ENCODE measurements at places on chromosomes 16 and 17.

DNA sequence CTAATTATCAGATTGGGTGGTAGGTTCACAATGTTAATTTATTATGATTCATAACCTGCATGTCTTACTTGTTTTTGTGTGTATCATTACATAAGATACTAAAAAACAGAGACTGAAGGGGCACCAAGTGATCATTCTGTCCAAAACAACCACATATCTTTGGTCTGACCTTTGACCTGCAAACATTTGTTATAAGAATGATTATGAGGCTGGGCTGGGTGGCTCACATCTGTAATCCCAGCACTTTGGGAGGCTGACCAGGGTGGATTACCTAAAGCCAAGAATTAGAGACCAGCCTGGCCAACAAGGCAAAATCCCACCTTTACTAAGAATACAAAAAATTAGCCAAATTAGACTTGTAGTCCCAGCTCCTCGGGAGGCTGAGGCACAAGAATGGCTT is 116.4 kb downstream of the SPAG9 start:
- no peak for DNase-seq

DNA sequence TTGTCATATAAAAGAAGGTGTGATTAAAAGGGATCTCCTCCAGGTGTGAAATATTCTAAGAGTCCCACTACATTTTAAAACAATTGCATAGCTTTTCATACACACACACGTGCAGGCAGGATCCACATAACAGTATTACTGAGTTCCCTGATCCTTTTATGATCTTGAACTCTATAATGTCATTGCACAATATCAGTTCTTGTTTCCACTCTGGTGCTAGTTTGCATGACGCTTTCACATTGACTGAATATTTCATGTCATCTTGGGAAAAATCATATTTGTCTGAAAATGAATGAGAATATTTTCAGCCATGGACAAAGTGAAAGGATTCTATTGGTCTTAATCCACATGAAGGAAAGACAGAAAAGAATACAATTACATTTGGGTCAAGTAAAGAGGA is 703.8 kb downstream of the CDH8 start:
- no peak for DNase-seq

DNA sequence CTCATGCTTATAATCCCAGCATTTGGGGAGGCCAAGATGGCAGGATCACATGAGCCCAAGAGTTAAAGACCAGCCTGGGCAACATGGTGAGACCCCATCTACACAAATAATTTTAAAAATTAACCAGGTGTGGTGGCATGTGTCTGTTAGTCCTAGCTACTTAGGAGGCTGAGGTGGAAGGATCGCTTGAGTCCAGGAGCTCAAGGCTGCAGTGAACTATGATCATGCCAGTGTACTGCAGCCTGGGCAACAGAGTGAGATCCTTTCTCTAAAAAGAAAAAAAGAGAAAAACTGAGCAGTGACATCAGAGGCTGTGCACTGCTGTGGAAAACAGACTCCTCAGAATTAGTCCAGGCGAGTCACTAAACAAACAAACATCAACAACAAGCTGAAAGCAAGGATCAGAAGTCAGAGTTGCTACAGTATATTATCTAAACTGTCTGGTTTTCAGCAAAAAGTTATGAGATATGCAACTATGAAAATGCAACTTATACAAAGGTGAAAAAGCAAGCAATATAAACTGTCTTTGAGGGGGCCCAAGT is 39.3 kb downstream of the CBFB start:
- no peak for DNase-seq

- no peak for DNase-seq
Measured at GRCh38 chr17:80152081-80152702, 5.3 kb upstream of the EIF4A3 start.

GRCh38 chr16:19344224-19344801 is 58.8 kb downstream of the CLEC19A start:
- DNase-seq, result no peak

DNA sequence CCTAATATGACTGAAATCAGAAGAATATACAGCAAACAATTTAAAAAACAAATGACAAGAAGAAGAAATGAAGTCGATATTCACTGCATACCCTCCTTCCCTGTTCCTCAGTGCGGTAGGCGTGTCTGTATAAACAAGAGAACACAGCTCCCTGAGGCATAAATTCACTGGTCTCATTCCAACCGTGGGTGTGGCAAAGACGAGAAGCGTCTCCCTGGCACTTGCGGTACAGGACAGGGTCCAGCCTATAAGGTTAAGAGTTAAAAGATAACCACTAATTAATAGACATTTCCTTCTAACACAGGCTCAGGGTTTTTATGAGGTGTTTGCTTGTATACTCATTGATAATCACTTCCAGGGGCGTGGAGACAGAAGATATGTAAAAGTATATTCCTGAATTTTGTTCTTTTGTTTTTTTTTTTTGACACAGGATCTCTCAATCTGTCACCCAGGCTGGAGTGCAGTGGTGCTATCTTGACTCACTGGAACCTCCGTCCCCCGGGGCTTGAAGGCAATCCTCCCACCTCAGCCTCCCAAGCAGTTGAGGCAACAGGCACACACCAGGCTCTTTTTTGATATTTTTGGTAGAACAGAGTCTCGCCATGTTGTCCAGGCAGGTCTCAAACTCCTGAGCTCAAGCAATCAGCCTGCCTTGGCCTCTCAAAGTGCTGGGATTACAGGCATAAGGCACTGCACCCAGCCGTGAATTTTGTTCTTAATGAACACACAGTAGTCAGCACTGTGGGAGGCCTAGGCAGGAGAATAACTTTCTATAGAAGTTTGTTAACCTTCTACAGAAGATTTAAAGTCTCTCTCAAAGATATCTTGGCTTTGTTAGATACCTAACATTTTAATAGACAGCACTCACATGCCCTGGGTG is 59.1 kb upstream of the CLEC18B start:
- DNase-seq, result no peak

- DNase-seq, result no peak
Measured at GRCh38 chr17:76532072-76532651, 5.3 kb downstream of the CYGB start.

GRCh38 chr17:1724869-1725641 is 551 bp downstream of the WDR81 start:
- DNase-seq, result no peak

- DNase-seq, result no peak
Measured at GRCh38 chr16:4944333-4945281, 7.7 kb upstream of the PPL start.

GRCh38 chr17:29546830-29547229 is 20.0 kb downstream of the ABHD15 start:
- DNase-seq, result no peak

DNA sequence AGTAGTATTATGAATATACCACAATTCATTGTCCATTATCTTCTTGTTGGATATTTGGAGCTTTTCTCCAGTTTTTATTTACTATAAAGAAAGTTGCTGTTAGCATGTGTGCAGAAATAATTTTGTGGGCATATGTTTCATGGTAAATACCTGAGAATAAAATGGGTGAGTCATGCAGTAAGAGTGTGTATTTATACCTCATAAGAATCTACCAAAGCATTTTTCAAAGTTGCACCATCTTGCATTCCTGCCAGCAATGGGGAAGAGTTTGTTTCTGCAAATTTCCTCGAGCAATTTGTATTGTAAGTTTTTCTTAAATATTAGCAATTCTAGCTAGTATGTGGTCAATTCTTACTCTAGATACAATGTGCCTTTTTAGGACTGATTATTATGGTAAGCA is 7.9 kb upstream of the MON1B start:
- no peak for DNase-seq

DNA sequence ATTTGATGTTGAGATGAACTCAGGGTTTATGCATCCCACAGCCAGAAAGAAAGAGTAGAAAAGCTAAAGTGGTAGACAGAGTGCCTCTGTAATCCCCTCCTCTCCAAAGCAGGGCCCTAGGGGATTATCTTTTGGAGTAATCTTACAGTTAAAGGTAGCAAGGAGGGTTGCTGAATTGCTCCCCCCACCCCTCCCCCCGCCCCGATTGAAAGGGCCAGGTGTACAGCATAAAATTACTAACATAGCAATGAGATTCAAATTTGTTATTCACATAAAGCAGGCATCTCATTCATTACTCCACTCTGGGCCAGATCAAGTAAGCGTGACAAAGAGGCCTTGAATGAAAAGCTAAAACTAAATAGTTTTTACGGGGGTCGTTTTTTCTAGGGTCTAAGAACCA is 72.7 kb downstream of the STH start:
- no peak for DNase-seq

GRCh38 chr16:17432901-17433576 is 37.7 kb downstream of the XYLT1 start:
- no peak for DNase-seq

- DNase-seq, result no peak
Measured at GRCh38 chr17:1645207-1646171, at the start of gene SCARF1. Gene SCARF1, minus strand, starts transcription at chr17:1645732. Its CDS starts 35 bp downstream, at chr17:1645697.

GRCh38 chr16:14198572-14198971 is 127.5 kb downstream of the MRTFB start:
- DNase-seq, result no peak

GRCh38 chr17:45867702-45868101 is 23.0 kb downstream of the SPPL2C start:
- no peak for DNase-seq

- peak; percentile 50 for DNase-seq
Measured at GRCh38 chr17:7548585-7549400, at the start of gene TNFSF12. Gene TNFSF12, plus strand, starts transcription at chr17:7549058. Its CDS starts 96 bp downstream, at chr17:7549154.

DNA sequence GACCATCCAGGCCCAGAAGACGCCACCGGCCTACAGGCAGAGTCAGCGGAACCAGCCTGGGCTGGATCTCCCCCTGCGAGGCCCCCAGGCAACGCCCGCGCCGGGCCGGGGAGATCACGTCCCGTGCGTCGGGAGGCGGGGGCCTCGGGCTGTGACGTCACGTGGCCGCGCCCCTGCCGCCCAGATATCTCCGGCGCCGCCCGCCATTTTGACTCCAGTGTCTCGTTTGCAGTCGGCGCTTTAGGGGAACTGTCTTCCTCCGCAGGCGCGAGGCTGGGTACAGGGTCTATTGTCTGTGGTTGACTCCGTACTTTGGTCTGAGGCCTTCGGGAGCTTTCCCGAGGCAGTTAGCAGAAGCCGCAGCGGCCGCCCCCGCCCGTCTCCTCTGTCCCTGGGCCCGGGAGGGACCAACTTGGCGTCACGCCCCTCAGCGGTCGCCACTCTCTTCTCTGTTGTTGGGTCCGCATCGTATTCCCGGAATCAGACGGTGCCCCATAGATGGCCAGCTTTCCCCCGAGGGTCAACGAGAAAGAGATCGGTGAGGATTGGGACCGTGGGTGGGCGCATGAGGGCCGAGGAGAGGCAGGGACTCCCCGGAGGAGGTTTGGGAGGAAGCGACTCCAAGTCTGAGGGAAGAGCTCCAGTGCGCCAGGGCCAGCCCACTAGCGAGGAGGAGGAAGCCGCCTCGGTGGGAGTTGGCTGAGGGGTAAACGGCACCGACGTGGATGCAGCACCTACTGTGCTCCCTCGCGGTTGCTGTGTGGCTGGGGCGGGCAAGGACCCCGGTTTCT is at the start of gene WSB1:
Gene WSB1 (plus strand): TSS at position 217 of the 791 bp plus-strand sequence. CDS start 282 bp downstream, at position 499.
- DNase-seq, result peak; percentile 87

DNA sequence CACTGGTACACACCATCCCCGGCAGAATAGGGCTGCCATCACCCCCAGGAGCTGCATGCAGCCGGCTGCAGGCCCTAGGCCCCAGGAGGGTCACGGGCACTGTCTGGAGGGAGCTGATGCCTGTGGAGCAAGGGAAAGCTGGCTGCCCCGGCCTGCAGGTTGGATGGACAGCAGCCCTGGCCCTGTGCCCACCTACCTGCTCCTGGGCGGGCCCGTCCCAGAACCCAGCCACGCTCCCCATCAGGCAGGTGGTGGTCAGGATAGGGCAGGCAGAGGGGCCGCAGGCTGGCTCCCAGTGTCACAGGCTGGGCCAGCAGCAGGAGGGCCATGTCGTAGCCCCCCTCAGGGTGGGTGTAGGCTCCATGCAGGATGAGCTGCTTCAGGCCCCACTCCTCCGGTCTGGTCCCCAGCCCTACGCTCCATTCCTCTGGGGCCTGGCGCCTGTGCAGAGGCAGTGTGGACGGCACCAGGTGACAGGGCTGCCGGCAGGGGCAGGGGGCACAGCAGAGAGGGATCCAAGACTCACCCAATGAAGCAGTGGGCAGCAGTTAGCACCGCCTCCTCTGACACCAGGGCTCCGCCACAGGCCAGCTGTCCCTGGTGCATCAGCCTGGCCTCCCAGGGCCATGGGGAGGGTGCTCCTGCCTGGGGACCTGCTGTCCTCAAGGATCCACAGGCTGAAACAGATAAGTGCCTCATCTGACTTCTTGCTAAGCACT is 4.0 kb downstream of the PRSS53 start:
- DNase-seq, result no peak

GRCh38 chr16:11333702-11334101 is 11.6 kb upstream of the RMI2 start:
- no peak for DNase-seq

DNA sequence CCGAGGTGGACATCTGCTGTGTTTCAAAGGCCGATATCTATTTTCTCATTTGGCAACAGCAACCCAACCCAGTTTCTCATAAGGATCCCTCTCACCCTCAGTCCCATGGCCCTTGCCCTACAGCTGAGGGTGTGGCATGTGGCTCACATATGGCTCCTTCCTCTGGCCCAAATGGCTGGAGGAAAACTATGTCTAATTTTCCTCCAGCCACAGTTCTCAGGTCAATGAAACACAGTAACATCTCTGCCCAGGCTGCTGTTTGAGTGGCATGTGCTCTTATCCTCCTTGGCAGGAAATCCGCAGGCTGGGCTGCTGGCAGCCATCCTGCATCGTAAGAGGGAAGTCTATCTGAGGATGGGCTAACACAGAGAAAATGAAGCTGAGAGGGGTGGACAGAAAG is 24.1 kb downstream of the SERPINF1 start:
- DNase-seq, result no peak

- no peak for DNase-seq
Measured at GRCh38 chr17:79214940-79215604, 140.4 kb downstream of the ENGASE start.

GRCh38 chr17:55925440-55925839 is 174.6 kb downstream of the PCTP start:
- no peak for DNase-seq

DNA sequence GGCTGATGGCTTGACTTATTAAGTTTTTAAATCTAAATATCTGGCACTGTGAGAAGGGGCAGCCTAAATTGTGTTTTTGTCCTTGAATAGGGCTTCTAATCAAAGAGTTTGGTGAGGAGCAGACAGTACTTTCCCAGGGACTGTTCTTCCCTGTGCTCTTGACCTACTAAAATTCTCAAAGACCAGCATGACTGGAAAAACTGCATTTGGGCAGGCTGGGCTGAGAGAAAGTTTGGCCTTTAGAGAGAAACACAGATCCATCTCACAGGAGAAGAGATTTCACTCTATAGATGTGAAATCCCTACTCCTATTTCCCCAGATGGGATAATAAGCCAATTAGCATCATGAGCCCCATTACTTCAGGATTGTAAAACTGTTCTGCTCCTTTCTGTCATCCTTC is 7.3 kb downstream of the PCTP start:
- DNase-seq, result no peak

DNA sequence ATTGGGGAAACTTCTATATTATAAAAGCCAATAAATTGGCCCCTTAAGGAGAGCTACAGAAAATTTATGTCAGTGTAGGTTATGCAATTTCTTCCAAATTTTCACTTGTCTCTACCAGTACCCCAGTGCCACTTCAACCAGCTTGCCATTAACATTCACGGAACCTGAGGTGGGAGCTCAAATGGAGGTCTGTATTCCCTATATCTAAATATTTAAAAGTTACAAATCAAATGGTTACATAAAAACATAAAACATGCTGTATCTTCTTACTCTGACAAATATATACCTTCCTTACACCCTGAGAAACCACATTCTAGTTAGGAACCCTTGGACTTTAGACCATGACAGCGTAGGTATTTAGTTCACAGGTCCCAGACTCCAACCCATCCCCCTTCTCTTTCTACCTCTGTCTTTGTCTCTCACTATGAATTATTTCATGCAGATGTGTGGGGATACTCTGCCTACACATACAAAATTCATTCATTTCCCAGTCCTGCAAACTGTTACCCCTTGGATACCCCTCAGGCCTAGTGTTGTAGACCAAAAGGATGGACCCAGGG is 127.8 kb upstream of the PMFBP1 start:
- DNase-seq, result no peak
